Central memory CD8-positive, alpha-beta T cell (primary cell): ENCODE measurements at places on chromosomes 7 and 10.

DNA sequence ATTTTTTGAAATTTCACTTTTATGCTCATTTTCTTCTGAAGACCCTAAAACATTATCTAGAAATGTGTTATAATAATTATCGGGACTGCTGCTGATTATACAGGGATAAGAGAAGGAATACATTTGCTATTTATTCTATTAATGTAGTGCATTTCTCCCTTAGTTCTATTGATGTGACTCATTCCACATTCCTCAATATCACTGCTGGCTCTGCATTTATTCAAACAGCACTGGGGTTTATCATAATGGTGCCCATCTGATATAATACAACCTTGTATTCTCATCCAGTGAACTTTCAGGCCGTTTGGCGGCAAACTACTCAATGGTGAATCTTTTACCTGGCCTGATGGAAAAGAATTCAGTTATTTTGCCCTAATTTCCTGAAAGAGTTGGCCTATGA is 7.8 kb downstream of the KCND2 start:
- no peak overlapping the region for H3K4me3 ChIP-seq
- no peaks in the 10 kb centered on the region for H3K4me1 ChIP-seq

GRCh38 chr10:133027482-133027881 is 60.2 kb upstream of the ADGRA1 start:
- H3K4me3 ChIP-seq: no peak overlapping the region
- no peak overlapping the region for H3K27ac ChIP-seq
- H3K36me3 ChIP-seq: peaks cover 2% of the 10 kb centered on the region
- peaks cover 14% of the 10 kb centered on the region for H3K27me3 ChIP-seq

- H3K36me3 ChIP-seq: no peaks in the 10 kb centered on the region
- no peaks in the 10 kb centered on the region for H3K4me1 ChIP-seq
- DNase-seq: no peak
- H3K4me3 ChIP-seq: no peak overlapping the region
- no peaks in the 10 kb centered on the region for H3K27me3 ChIP-seq
Measured at GRCh38 chr7:42025635-42026375, 211.2 kb downstream of the GLI3 start.

DNA sequence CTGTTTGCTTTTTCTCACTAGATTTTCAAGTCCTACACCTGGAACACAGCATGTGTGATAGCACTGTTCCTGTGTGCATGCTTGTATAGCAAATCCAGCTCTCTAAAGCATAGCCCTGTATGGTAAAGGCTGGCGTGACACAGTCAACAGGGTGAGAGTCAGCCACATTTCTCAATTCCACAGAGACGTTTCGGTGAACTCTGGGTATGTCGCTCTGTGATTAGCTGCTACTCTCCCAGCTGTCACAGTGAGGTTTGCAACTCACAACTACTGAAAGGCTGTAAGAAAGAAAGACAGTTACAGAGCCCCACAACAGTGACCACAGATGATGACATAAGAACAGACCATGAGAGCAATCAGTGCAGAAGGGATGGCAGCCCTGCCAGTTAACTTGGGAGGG is 170.6 kb upstream of the IMMP2L start:
- no peak overlapping the region for H3K27ac ChIP-seq
- H3K36me3 ChIP-seq: no peaks in the 10 kb centered on the region
- H3K4me1 ChIP-seq: no peaks in the 10 kb centered on the region
- no peak for DNase-seq

- no peaks in the 10 kb centered on the region for H3K27me3 ChIP-seq
- H3K36me3 ChIP-seq: peaks cover 71% of the 10 kb centered on the region
Measured at GRCh38 chr7:70787771-70788170, 344.2 kb upstream of the GALNT17 start.

DNA sequence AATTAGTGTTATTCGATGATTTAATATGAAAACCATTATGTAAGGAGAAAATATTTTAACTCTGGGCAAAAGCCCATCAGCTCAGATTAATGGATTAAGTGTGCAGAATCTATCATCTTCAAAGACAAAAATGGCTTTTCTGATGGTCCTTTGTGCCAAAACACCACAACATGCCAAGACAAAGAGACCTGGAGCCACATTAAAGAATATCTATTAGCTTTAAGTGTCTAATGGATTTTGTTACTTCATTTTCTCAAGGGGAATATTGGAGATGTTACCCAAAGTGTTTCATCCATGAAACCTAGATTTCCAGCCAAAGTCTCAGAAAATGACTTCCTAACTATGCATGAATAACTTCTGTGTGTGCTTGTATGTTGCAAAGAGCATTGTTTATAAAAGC is 57.3 kb downstream of the MKX start:
- no peaks in the 10 kb centered on the region for H3K36me3 ChIP-seq
- H3K4me1 ChIP-seq: no peaks in the 10 kb centered on the region
- H3K4me3 ChIP-seq: no peak overlapping the region
- H3K27ac ChIP-seq: no peak overlapping the region
- DNase-seq: no peak

GRCh38 chr10:4067931-4068561 is 283.0 kb upstream of the KLF6 start:
- H3K27me3 ChIP-seq: no peaks in the 10 kb centered on the region
- no peak for DNase-seq
- H3K36me3 ChIP-seq: no peaks in the 10 kb centered on the region
- H3K27ac ChIP-seq: no peak overlapping the region
- no peaks in the 10 kb centered on the region for H3K4me1 ChIP-seq

DNA sequence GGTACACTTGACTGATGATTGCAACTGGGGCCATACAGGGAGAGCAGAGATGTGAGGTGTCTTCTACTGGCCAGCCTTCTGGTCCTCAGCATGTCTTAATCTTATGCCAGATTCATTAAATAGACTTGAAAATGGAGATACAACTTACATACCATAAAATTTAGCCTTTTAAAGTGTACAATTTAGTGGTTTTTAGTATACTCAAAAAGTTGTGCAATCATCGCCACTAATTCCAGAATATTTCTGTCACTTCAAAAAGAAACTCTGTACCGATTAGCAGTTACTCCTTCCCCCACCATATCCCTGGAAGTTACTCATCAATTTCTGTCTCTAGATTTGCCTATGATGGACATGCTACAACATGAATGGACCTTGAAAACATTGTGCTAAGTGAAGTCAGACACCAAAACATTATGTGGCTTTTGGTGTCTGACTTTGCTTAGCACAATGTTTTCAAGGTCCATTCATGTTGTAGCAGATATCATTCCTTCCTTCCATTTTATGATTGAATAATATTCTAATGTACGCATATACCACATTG is 53.0 kb downstream of the SH2D4B start:
- no peak overlapping the region for H3K4me3 ChIP-seq
- H3K27ac ChIP-seq: no peak overlapping the region
- H3K4me1 ChIP-seq: no peaks in the 10 kb centered on the region

GRCh38 chr10:117553142-117553814 is 10.7 kb downstream of the EMX2 start:
- H3K4me1 ChIP-seq: peaks cover 8% of the 10 kb centered on the region
- no peak overlapping the region for H3K4me3 ChIP-seq
- no peak overlapping the region for H3K27ac ChIP-seq
- H3K27me3 ChIP-seq: peaks cover 84% of the 10 kb centered on the region

DNA sequence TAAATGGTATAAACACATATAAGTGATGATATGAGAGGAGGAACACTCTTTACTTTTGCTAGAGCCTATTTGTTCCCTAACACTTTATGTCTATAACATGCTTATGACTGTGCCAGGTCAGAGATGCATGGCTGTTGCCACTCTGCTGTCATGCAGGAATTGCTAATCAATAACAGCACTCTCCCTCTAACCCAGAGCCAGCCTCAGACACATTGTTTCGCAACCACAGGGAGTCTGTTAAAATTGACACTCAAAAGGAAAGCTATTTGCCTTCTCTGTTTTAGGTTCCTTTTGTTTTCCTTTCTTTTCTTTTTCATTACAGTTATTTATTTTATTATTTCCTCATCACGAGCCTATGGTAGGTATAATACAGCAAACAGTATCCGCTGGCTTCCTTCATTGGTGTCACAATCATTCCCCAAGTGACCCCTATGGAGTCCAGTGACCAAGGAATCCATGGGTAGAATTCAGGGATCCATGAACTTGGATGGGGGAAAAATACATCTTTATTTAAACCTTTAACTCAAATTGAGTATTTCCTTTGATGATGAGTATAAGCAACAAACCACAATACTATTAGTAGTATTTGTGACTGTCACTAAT is 6.8 kb downstream of the PON2 start:
- H3K4me3 ChIP-seq: no peak overlapping the region
- no peak for DNase-seq
- no peak overlapping the region for H3K27ac ChIP-seq
- H3K4me1 ChIP-seq: no peaks in the 10 kb centered on the region

DNA sequence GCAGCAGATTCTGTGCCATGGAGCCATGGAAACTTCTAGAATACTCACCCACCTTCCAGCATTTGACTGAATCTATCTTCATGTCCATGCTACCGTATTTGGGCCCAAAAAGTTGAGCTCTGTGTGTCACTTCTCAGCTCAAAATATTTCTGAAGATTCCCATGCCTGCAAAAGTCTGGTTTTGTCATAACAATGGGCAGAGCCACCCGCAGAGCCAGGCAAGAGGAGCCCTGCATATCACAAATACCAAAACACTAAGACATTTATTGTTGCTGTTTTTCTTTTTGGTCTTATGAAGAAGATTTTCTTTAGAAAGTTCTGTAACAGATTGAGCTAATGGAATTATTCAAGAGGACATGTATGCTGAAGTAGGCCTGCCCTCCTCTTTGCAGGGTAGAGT is 68.1 kb downstream of the PRTFDC1 start:
- peaks cover 12% of the 10 kb centered on the region for H3K36me3 ChIP-seq
- H3K27ac ChIP-seq: peak overlapping the region; percentile 81
- no peak for DNase-seq
- H3K4me3 ChIP-seq: no peak overlapping the region

DNA sequence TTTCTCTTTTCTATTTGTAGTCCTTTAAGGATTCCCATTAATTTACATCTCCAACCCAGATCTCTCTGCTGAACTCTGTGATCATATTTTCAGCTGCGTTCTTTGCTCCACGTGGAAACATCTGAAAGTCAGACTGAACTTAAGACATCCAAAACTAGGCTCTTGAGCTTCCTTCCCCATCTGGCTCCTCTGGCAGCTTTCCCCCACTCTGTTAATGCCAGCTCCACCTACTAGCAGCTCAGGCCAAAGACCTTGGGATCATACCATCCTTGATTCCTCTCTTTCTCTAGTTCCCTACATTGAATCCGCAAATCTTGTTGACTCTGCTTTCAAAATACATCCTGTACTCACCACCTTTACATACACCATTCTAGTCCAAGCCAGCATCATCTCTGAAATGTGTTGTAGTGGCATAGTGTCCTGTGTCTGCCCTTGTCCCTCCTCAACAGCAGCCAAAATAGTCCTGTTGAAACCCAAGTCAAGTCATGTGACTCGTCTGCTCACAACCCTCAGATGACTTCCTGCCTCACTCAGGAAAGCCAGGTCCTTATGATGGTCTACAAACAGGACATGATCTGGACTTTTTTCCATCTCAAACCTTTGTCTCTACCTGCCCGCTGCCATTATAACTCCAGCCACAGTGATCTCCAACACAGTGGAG is 7.0 kb downstream of the REEP3 start:
- H3K27me3 ChIP-seq: no peaks in the 10 kb centered on the region
- no peak overlapping the region for H3K27ac ChIP-seq
- no peak for DNase-seq

- H3K27ac ChIP-seq: no peak overlapping the region
- no peak for DNase-seq
- H3K4me1 ChIP-seq: no peaks in the 10 kb centered on the region
Measured at GRCh38 chr7:27424749-27425148, 182.1 kb downstream of the EVX1 start.

DNA sequence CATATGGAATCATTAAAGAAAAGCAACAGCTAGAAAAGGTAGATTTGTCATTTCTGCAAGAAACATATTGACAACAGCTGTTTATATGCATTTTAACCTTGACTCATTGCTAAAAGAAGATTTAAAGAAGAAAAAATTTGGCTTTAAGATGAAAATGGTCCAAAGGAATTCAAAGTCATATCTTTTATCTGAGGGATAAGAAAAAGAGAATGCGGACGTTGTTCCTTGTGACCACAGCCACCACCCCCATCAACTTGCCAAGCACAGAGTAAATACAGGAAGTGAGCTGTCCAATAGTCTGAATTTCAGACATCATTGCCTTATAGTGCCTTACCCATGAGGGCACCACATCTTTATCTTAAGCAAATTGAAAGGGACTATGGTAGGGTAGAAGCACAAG is 7.3 kb upstream of the CRPPA start:
- H3K27ac ChIP-seq: no peak overlapping the region
- no peak for DNase-seq
- no peaks in the 10 kb centered on the region for H3K36me3 ChIP-seq
- no peaks in the 10 kb centered on the region for H3K4me1 ChIP-seq
- H3K4me3 ChIP-seq: no peak overlapping the region

DNA sequence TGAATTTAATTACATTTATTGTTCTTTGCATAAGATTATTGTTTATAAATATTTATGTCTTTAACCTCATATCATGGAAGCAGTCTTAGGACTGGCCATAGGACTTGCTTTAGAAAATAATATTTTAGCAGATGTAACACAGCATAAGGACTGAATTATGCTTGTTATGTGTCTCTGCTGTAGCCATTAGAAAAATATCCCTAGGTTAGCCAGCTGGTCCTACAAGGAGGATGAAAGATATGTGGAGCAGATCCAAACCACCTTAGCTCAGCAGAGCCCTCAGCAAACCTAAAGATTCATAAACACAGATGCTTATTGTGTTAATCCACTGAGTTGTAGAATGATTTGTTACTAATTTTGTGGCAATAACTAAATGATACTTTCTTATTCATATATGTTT is 166.0 kb upstream of the COL1A2 start:
- no peak overlapping the region for H3K27ac ChIP-seq
- no peak for DNase-seq
- no peaks in the 10 kb centered on the region for H3K4me1 ChIP-seq
- H3K36me3 ChIP-seq: no peaks in the 10 kb centered on the region
- no peaks in the 10 kb centered on the region for H3K27me3 ChIP-seq
